Karpas-422 (cell line): ENCODE measurements at places on chromosomes 5 and 9.

DNA sequence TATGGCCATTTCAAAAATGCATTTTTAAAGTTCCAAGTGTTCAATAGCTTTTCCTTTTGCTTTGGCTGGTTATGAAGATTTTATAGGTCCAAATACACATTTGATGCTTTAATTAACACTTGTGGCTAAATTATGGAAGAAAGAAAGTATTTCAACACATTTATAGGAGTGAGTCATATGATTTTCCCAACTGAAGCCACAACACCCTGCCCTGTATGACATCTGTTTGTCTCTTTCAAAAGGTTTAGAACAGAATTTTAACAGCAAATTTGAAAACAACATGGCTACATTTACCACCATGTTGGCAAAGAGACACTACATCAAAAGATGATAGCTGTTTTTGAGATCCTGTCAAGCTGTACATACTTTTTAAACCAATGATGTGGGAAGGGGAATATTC is 99.4 kb downstream of the TMEM174 start:
- DNase-seq = no peak

GRCh38 chr9:87521834-87522233 is 24.2 kb downstream of the DAPK1 start:
- no peak for DNase-seq

GRCh38 chr9:133637451-133638055 is 1.4 kb downstream of the DBH start:
- DNase-seq = no peak

GRCh38 chr5:180128671-180129261 is 57.2 kb upstream of the RNF130 start:
- DNase-seq = no peak

GRCh38 chr9:111037708-111038330 is 451 bp downstream of the LPAR1 start:
- DNase-seq = no peak

GRCh38 chr5:127353327-127353726 is 62.7 kb downstream of the MEGF10 start:
- DNase-seq = no peak

- no peak for DNase-seq
Observed at GRCh38 chr5:168788107-168788506, 208.9 kb upstream of the PANK3 start.

GRCh38 chr9:113879911-113880310 is 3.8 kb downstream of the ZNF618 start:
- no peak for DNase-seq

GRCh38 chr9:135903358-135903656 is 4.0 kb downstream of the CAMSAP1 start:
- no peak for DNase-seq

GRCh38 chr5:168137265-168137664 is 154.2 kb upstream of the WWC1 start:
- no peak for DNase-seq
